ENCODE measurements at places on chromosomes 2 and 18. TPM values are rescaled to one million over a fixed set of nuclear protein-coding genes. Genes with fewer than 3 reads are reported as not detected.
A peak's percentile ranks its signal among the peaks of the same experiment; 100 is the strongest.

CRYGD gene
- not detected for total RNA-seq

DNA sequence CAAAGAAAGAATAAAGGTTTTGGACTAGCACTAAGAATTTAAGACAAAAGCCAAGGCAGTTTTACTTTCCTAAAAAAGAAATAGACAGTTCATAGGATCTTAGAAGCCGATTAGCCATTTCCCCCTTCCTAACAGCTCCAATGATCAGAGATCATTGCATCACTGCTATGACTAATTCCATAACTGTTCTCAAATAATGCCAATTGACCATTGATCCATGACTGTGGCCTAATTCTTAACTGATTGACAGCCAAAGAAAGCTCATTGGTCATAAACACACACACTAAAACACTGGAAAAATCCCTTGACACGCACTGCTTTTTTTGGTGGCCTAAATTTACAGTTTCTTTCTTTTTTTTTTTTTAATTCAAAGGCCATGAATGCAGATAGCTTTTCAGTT is 345.0 kb upstream of the ACVR2A start:
- peaks cover 7% of the 10 kb centered on the region for H3K4me1 ChIP-seq
- no peak overlapping the region for H3K27ac ChIP-seq
- no peaks in the 10 kb centered on the region for H3K36me3 ChIP-seq
- no peak overlapping the region for H3K4me3 ChIP-seq

SMIM21 gene
- not detected for total RNA-seq

PTPRN gene
- 4.6 TPM for total RNA-seq

GRCh38 chr2:68094111-68094510 is 31.3 kb upstream of the C1D start:
- no peaks in the 10 kb centered on the region for H3K36me3 ChIP-seq
- H3K4me3 ChIP-seq: no peak overlapping the region
- no peaks in the 10 kb centered on the region for H3K27me3 ChIP-seq
- H3K4me1 ChIP-seq: no peaks in the 10 kb centered on the region
- no peak for DNase-seq

TEKT4 gene
- not detected for total RNA-seq

DNA sequence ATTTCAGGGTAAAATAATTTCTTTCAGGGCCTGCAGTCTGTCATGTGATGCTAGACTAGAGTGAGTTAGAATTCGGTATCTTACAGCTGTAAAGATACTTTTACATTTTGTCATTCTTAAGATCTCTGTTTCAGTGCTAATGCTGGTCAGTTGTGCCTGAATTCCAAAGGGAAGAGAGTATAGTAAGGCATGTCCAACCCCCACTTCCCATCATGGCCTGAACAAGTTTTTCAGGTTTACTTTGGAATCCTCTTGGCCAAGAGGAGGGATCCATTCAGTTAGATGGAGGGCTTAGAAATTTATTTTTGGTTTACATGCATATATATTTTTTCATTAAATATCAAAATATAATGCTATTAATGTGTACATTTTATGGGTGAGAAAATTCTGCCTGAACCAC is 596.6 kb downstream of the XIRP2 start:
- H3K27ac ChIP-seq: no peak overlapping the region
- H3K4me3 ChIP-seq: no peak overlapping the region
- DNase-seq: no peak
- no peaks in the 10 kb centered on the region for H3K4me1 ChIP-seq
- H3K27me3 ChIP-seq: no peaks in the 10 kb centered on the region

EN1 gene
- total RNA-seq: 0.43 TPM

DNA sequence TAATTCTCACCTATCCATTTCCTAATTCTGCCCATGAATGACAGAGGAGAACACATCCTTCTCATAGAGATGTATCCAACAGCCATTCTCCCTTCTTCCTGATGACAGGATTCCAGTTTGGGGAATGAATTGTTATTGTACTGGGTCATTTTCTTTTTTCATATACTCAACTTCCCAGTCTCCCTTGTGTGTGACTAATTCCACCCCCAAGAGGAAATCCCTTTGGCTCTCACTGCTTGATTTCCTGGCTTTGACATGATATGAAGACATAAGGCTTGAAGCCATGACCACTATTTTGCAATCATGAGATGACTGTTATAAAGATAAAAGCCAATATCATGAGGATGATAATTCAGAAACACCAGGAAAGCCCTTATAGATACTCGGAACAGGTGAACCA is 384.7 kb upstream of the ACVR2A start:
- no peak overlapping the region for H3K27ac ChIP-seq
- no peaks in the 10 kb centered on the region for H3K36me3 ChIP-seq
- H3K27me3 ChIP-seq: no peaks in the 10 kb centered on the region
- peaks cover 10% of the 10 kb centered on the region for H3K4me1 ChIP-seq

IHH gene
- total RNA-seq: 23.1 TPM

GRCh38 chr2:223923976-223924375 is 21.2 kb downstream of the WDFY1 start:
- no peak overlapping the region for H3K4me3 ChIP-seq
- DNase-seq: no peak
- H3K27me3 ChIP-seq: no peaks in the 10 kb centered on the region
- no peaks in the 10 kb centered on the region for H3K4me1 ChIP-seq
- no peak overlapping the region for H3K27ac ChIP-seq

DNA sequence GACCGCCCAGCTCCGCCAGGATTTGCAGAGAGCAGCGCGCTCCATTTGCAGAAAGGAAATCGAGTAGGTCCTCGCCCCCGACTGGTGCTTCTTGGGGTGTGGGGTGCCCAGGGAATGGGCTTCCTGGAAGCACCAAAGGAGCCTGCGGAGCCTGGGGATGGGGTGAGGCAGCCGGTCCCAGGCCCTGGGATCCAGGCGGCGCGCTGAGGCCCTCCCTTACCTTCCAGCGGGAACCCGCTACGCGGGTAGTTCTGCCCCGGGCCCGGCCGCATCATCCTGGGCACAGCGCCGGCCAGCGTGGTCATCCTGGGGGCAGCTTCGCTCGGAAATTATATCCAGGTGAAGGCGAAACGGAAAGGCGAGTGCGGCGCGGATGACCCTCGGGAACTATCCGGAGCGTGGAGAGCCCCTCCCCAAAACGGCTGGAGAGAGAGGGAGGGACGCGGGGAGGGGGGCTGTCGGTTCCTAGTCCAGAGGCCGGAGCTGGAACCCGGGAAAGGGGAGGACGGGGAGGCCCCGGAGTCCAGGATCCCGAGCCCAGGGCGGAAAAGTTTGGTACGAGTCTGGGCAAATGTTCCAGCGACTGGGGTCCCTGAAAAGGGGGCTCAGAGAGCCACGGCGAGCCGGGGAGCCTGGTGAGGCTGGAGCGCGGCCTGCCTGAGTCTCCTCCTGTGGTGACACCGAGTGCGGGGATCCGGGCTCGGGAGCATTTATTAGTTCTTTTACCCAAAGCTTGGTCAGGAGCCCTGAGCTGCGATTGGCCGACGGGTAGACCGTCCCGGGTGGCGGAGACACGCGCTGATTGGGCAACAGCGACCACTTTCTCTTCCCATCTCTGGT is at the start of gene PAX3:
PAX3 (minus strand) TSS at position 688 of the 840 bp plus-strand sequence; CDS start at position 305, 383 bp downstream.
- no peaks in the 10 kb centered on the region for H3K36me3 ChIP-seq
- H3K27me3 ChIP-seq: peaks cover 99% of the 10 kb centered on the region
- no peak for DNase-seq
- no peak within 1 kb of the TSS for H3K27ac ChIP-seq
- peaks cover 6% of the 10 kb centered on the region for H3K4me1 ChIP-seq

DNA sequence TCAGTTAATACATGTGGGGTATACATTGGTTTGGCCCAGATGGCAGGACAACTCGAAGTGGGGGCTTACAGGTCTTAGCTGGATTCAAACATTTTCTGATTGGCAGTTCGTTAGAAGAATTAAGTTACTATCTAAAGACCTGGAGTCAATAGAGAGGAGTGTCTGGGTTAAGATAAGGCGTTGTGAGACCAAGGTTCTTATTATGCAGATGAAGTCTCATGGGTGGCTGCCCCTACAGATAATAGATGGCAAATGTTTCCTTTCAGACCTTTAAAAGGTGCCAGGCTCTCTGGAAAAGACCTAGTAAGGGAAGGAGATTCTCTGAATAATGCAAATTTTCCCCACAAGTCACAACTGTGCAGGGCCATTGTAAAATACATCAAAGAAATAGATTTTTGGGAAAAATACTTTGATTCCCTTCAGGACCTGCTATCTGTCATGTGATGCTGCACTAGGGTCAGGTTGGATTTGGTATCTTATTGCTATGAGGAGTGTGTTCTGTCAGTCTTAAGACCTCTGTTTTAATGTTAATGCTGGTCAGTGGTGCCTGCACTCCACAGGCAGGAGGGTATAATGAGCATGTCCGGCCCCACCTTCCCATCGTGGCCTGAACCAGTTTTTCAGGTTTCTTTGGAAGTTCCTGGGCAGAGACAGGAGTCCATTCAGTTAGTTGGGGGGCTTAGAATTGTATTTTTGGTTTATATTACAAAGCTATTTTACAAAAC is 14.3 kb upstream of the MC5R start:
- H3K27me3 ChIP-seq: no peaks in the 10 kb centered on the region
- no peak overlapping the region for H3K4me3 ChIP-seq
- H3K4me1 ChIP-seq: peaks cover 21% of the 10 kb centered on the region
- H3K27ac ChIP-seq: peak overlapping the region; percentile 73
- H3K36me3 ChIP-seq: no peaks in the 10 kb centered on the region

SAG gene
- total RNA-seq: 0.47 TPM

ALPI gene
- 3.9 TPM for total RNA-seq

DNA sequence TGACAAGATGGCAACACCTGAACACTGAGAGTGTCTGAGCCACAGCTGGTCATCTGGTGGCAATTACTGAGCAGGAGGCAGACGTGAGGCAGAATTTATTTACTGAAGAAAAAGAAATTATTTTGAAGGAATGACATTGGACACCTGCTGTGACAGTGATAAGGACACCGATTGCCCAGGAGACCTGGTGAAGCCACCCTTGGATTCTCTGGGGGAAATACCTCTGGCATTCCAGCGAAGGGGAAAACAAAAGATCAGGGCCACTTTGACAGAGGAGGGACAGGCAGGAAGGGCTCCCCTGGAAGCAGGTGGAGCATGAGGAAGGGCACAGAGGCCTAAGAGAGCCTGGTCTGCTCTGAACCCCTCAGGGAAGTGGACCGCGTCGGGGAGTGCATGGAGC is 85.4 kb upstream of the ALPP start:
- H3K4me3 ChIP-seq: no peak overlapping the region
- H3K36me3 ChIP-seq: no peaks in the 10 kb centered on the region
- no peaks in the 10 kb centered on the region for H3K4me1 ChIP-seq
- DNase-seq: no peak
- H3K27ac ChIP-seq: no peak overlapping the region

DNA sequence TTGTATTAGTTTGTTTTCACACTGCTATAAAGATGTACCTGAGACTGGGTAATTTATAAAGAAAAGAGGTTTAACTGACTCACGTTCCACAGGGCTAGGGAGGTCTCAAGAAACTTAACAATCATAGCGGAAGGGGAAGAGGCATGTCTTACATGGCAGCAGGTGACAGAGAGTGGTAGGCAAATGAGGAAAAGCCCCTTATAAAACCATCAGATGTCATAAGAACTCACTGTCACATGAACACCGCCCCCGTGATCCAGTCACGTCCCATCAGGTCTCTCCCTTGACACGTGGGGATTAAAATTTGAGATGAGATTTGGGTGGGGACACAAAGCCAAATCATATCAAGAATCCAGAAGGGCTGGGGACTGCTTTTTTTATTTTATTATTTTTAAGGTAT is 120.0 kb downstream of the GALNT14 start:
- H3K36me3 ChIP-seq: no peaks in the 10 kb centered on the region
- no peak overlapping the region for H3K27ac ChIP-seq
- no peak for DNase-seq
- H3K4me3 ChIP-seq: no peak overlapping the region
- H3K27me3 ChIP-seq: no peaks in the 10 kb centered on the region

DNA sequence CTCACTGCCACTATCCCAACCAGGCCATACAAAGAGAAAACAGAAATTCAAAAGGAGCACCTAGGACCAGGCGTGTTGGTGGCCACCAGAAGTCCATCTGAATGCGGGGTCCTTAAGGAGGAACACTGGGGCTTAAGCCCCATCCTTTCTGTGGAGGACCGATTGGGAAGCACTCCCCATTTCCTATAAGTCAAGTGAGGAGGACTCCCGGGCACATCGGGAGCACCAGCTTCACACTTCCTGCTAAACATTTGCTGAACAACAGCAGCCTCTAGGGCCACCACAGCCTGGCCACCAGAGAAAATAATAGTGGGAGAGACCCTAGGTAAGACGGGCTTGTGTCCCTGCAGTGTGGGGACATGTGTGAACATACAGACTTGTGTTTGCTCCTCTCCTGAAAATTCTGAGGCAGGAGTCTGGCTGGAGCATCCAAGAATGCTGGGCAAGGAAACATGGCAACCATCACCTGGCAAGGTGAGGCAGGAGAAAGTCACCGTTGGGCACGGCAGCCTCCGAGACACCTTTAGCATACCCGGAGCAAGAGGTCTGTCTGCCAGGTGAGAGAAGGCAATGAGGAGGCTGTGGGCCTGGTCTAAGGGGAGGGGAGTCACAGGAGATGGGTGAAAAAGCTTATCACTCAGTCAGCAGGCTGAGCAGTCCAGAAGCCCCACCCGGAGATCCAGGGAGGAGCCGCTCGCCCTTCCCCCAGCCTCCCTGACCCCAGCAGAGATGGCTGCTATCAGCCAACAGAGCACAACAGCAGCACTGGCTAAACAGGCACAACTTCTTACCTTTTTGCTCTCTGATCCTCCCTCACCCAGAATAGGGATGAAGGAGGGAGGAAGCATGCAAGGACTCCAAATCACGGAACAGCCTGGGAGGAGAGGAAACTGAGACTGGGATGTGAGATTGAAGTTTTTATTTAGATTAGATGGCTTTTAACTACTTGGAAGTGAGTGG is 282.3 kb downstream of the EIPR1 start:
- H3K27ac ChIP-seq: no peak overlapping the region
- H3K36me3 ChIP-seq: no peaks in the 10 kb centered on the region
- H3K27me3 ChIP-seq: no peaks in the 10 kb centered on the region

- H3K4me1 ChIP-seq: no peaks in the 10 kb centered on the region
- H3K27me3 ChIP-seq: no peaks in the 10 kb centered on the region
- DNase-seq: peak; percentile 45
- no peaks in the 10 kb centered on the region for H3K36me3 ChIP-seq
- no peak overlapping the region for H3K4me3 ChIP-seq
- no peak overlapping the region for H3K27ac ChIP-seq
Observed at GRCh38 chr18:33802955-33803354, 224.9 kb downstream of the ASXL3 start.

ICOS gene
- 0.10 TPM for total RNA-seq

GRCh38 chr2:233814056-233814835 is 36.1 kb downstream of the MROH2A start:
- DNase-seq: no peak
- no peak overlapping the region for H3K27ac ChIP-seq
- no peak overlapping the region for H3K4me3 ChIP-seq
- no peaks in the 10 kb centered on the region for H3K27me3 ChIP-seq
- no peaks in the 10 kb centered on the region for H3K36me3 ChIP-seq
- H3K4me1 ChIP-seq: peaks cover 10% of the 10 kb centered on the region

Measured in hepatocyte (in vitro differentiated cells).